ENCODE measurements at places on chromosomes 6 and 20. TPM values are rescaled to one million over a fixed set of nuclear protein-coding genes. Genes with fewer than 3 reads are reported as not detected.

The ME1 gene
- total RNA-seq, result 10.4 TPM

DNA sequence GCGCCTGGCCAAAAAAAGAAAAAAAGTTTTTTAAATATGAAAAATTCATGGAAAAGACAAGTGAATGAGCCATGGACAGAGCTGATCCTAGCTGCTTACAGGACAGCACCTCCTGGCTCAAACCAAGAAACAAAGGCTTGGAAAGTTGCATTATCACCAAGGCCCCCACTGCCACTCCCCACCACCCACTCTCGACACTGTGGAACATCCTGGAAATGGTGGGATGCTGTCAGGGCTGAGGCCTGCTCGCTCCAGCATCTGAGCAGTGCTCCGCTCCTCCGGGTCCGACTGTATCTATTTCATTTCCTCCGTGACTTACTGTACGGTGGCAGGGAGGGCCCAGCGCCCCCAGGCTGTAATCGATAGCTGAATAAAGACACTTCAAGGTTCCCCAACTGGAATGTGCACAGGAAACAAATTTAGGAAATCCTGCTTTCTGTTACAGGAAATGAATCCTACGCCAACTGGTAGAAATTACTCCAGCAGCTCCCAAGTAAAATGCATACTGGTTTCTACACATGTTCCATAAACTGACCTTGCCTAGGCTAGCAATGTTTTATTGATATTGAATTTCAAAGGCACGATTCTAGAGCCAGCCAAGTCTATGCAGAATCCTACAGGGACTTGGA, 109.5 kb upstream of the NFATC2 start:
- DNase-seq, result no peak

DNA sequence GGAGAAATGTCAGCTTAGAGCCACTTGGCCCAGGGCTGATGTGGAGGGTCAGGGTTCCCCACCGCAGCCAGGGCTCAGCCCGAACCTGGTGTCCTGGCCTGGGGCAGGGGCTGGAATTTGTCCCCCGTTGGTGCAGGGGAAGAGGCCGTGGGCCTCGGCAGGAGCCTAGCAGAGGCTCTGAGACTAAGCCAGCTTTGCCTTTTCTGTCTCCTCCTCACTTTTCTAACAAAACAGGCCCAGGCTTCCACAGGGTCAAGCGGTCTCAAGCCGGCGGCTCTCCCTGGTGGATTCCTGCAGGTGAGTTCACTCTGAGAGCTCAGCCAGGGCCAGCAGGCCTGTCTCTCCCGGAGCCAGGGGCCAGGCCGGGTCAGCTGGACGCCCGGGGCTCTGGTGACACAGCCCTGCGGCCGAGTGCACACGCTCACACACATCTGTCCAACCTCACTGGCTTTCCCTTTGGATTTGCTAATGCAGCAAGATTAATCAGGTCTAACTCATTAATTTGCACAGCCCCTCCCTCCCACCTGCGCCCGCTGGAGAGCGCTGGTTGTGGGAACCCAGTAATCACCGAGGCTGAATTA, 2.9 kb upstream of the CHRNA4 start:
- DNase-seq, result no peak

GRCh38 chr20:34262488-34263288, 21.5 kb downstream of the ASIP start:
- no peak for DNase-seq

GRCh38 chr6:125194941-125195340, 41.4 kb downstream of the TPD52L1 start:
- no peak for DNase-seq

DNA sequence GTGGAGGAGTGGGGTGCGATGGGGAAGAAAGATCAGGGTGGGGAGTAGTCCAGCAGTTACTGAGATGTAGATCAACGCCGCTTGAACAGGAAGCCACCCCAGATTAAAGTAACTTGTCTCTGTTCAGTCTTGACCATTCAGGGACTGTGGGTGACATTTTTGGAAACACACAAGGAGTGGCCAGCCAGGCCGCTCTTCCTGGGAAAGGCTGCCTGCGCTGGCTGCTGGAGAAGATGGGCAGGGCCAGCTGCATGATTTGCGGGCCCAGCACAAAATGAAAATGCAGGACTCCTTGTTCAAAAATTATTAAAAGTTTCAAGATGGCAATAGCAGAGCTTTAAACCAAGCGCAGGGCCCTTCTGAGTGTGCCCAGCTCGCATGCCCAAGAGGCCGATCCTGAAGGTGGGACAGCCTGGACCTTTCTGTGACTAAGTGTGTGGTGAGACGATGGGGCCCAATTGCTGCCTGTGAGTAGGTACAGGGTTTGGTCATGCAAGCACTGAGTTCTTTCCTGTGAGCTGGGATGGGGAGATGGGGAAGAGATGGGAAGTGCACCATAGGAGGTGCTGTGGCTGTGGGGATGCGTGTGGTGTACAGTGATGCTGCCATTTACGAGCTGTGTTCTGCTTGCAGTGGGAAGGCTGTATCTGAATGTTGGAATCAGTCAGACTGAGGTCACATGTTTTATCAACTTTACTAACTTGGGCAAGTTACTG, 51.3 kb downstream of the DAAM2 start:
- no peak for DNase-seq

Measured in Peyer's patch (tissue), 4 donors.